B cell (primary cell): ENCODE measurements at places on chromosomes 11 and 22. TPM values are rescaled to one million over a fixed set of nuclear protein-coding genes. Genes with fewer than 3 reads are reported as not detected.
A peak's percentile ranks its signal among the peaks of the same experiment; 100 is the strongest.

KCNK4 gene
- total RNA-seq = 0.32 and 0.39 TPM in 2 replicates

CREB3L1 gene
- total RNA-seq = not detected in 2 replicates

TSGA10IP gene
- total RNA-seq = not detected in 2 replicates

DNA sequence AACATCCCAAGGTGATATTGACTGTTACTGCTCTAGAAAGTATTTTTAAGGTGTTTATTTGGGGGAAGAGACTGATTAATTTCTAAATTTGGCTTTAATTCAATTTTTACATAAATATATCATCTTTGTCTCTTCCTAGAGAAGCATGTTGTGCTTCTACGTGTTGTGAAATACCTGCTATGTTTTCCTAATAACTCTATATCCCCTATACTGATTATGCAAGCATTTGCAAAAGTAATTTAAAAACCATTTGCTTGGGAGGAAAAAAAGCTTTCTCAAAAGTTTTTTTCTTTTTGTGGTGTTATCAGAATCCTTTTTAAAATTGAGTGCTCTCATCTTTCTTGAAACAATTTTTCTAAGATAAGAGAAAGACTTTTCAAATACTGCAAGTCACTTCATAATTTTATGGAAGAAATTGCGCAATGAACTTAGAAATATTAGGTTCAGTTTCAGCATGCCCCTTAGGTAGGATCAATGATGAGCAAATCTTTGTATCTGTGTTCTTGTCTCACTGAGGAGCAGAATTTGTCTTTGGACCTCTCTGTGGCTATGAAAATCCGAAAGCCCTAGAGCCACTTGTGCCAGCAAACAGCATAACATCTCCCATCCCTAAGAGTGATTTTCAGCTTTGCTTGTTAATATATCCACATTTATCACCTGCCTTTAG lies 7.4 kb upstream of the BLID start:
- no peak for DNase-seq

XKR3 gene
- 0.17 TPM in 1 of 2 replicates, not detected in the other for total RNA-seq

- DNase-seq = no peak
Observed at GRCh38 chr11:20760811-20761210, 91.4 kb downstream of the NELL1 start.

ATG13 gene
- total RNA-seq = 88.8 and 92.8 TPM in 2 replicates

DNA sequence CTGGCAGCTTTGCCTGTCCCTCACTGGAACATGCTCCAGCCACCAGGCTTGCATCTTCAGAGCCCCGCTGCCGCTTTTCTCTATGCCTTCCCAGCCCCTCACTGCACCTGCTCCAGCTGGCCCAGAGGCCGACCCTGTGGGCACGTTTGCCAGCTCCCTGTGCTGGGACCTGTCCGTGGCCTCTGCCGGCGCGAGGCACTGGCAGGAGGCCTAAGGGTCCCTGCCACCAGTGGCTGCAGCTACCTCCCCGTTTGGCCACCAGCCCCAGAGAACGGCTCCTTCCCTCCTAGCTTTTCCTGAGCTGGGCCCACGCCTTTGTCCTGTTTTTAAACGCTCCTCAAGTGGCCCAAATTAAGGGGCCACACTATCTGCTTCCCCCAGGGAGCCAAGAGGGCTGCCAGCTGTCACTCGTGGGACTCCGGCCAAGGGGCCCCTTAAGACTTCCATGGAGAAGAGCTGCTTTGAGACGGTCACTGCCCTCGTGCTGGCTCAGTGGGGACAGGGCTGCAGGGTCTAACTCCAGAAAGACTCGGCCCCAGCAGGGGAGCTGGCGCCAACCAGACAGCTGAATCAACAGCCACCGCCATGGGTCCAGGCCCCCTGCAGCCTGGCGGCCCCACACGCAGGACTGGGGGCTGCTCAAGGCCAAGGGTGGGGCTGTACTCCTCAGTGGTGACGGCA lies 24.6 kb upstream of the WNT7B start:
- DNase-seq = no peak

TRIM48 gene
- total RNA-seq = not detected in 2 replicates

DNA sequence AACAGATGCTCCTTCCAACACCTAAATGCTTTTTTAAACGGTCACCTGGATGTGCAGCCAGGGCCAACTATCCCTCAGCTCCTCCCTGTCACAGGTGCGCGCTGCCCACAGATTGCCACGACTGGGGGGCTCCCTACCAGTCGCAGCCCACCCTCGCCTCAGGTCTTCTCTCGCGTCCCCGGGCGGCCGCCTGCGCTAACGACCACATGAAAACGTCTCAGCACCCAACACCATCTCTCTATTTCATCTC lies 469 bp downstream of the ZBED5 start:
- no peak for DNase-seq

PRRG4 gene
- 0.07 TPM in 1 of 2 replicates, not detected in the other for total RNA-seq

GRCh38 chr22:49157529-49158339 lies 669.9 kb downstream of the BRD1 start:
- no peak for DNase-seq

DNA sequence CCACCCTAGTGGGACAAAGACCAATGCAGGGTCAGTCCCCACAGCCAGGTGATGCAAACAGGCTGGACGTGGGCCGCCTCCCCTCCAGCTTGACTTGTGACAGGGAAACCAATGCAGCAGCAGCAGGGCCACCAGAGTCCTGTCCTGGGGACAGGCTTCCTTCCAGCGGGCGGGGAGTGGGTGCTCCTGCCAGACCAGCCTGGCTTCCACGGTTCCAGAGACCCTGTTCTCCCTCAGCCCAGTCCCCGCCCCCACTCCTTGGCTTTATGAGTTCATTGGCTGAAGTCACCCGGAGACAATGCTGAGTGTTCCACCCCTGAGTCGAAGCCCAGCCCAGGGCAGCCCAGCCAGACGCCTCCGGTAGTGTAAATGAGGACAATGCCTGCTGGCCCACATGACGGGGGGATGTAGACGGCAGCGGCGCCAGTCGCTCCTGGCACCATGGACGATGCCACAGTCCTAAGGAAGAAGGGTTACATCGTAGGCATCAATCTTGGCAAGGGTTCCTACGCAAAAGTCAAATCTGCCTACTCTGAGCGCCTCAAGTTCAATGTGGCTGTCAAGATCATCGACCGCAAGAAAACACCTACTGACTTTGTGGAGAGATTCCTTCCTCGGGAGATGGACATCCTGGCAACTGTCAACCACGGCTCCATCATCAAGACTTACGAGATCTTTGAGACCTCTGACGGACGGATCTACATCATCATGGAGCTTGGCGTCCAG lies at the start of gene TSSK2:
Gene TSSK2 (plus strand): TSS at position 350 of the 726 bp plus-strand sequence. CDS start 92 bp downstream, at position 442.
- DNase-seq = no peak

DNA sequence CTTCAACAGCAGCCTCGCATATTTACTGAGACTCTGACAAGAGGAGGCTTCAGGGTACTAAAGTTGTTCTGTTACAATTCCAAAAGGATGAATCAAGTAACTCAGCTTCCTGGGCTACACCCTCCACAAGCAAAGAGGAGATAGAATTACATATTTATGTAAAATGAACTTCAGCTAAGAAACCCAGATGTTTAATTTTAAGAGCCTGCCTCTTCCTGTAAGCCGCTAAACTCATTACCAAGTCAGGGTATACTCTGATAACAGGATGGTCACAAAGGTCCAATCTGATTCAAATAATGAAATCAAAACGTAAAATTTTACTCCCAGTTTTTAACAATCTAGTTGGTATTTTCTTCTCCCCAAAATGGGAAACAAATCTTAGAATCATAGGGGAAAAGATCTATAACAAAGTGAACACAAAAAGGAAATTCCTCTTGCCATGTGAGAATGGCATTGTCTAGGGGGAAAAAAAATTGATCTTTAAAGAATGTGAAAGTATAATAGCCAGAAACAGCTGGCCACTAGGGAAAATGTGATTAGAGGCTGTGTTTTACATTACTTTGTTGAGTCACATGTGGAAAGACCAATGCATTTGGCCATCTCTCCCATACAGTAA lies 30.9 kb downstream of the CHEK2 start:
- no peak for DNase-seq

PIK3IP1 gene
- total RNA-seq = 89.2 and 92.9 TPM in 2 replicates

- DNase-seq = no peak
Observed at GRCh38 chr11:33402066-33402465, 144.9 kb downstream of the HIPK3 start.

- no peak for DNase-seq
Observed at GRCh38 chr11:91860661-91861060, 364.0 kb upstream of the FAT3 start.

DNA sequence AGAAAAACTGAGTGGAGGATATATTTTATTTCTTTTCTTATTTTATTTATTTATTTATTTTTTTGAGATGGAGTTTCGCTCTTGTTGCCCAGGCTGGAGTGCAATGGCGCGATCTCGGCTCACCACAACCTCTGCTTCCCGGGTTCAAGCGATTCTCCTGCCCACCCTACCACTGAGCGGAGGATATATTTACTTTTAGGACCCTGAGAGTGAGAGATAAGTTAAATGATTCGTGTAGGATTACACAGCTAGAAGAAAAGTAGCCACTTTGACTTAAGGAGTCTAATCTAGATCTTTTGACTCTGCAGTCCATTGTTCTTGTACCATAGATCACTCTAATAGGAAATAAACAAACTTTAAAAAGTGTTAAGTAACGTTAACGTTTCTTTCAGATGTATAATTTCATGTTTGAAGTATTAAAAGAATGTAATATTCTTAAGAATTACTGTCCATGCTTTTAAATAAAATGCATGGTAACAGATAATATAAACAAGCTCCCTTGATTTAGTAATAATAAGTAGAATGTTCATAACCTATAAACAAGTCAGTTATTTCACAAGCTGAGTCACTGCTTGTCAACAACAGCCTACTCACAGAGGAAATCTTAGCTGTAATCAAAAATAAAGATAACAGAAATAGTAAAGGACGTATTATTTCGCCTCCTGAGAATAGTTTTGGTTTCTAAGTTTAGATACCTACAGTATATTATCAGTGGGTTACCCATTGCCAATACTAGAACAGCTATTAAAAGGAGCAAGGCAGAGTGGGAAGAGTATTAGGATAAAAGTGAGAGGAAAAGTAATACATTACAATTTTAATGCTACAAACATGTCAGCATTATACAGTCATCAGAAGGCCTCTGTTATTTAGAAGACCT lies 18.6 kb downstream of the USP47 start:
- no peak for DNase-seq

- no peak for DNase-seq
Observed at GRCh38 chr11:45657496-45658260, 7.7 kb downstream of the CHST1 start.

NAGA gene
- total RNA-seq = 20.2 and 21.0 TPM in 2 replicates

GRCh38 chr22:22076932-22077703 lies 94.5 kb upstream of the TOP3B start:
- no peak for DNase-seq

CEND1 gene
- total RNA-seq = 0.39 and 0.49 TPM in 2 replicates

GRCh38 chr11:110710628-110711381 lies 1.4 kb downstream of the ARHGAP20 start:
- DNase-seq = peak; percentile 48

MUC2 gene
- not detected in 2 replicates for total RNA-seq

- no peak for DNase-seq
Observed at GRCh38 chr11:11980841-11981308, 27.6 kb downstream of the DKK3 start.

OR8D2 gene
- not detected in 2 replicates for total RNA-seq

DNA sequence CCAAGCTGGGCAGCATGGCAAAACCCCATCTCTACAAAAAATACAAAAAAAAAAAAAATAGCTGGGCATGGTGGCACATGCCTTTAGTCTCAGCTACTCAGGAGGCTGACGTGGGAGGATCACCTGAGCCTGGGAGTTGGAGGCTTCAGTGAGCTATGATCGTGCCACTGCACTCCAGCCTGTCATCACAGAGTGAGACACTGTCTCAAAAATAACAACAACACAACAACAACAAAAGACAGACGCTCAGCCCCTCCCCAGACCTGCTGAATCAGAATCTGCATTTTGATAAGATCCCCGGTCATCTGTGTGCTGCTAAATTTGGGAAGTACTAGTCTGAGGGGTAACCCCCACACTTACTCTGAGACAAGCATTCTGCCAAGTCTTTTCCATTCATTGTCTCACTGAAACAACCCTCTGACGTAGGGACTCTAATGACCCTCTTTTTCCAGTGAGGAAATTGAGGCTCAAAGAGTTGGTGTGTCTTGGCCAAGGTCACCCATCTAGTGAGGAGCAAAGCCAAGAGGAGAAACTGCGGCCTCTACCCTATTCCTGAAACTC lies 7.5 kb downstream of the NEFH start:
- no peak for DNase-seq

C1QTNF4 gene
- total RNA-seq = not detected in 2 replicates

SCUBE2 gene
- total RNA-seq = not detected in 2 replicates

DNA sequence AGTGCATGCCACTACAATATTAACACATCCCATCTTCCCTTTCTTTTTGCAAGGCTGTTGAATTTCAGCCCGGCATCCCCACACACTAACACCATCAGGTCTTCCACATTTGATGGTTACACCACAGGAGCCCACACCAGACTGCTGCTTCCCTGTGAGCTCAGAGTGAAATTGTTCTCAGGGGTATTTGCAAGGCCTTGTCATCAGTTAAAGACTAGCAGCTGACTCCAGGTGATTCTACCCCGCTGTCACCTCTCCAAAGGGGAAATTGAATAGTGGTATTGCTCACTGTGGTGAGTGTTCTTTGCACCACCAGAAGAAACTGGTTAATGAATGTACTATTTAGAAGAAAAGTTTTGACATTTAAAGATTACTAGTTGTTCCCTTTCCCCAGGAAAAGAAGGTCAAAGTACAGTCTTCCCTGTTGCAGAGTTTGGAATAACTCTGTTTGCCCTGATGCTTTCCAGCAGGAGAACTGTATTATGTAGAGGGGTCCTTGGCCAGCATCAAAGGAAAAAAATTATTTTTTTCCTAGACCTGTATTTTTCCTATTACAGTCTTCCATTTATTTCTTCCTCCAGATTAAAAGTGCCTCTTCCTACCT lies 41.9 kb downstream of the BID start:
- DNase-seq = no peak

OR5P2 gene
- total RNA-seq = not detected in 2 replicates

CADM1 gene
- 0.49 and 2.5 TPM in 2 replicates for total RNA-seq

GRCh38 chr11:696955-697491 lies 1.4 kb downstream of the TMEM80 start:
- DNase-seq = peak; percentile 74

DNA sequence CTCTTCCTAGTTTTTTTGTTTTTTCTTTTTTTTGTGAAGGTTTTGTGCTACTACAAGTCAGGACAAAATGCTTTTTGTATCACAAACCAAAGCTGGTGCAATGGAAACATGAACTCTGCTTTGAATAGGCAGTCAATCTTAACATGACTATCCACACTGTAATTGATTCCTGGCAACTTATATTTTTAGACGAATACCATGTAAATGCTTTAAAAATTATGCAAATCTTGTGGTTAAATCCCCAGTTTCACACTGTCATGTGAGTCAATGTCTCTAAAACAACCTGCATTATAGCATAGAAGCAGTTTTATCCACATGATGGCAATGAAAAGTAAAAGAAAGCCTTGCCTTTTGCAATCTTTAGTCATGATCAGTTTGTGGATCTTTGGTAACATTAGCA lies 8.9 kb downstream of the TRPC6 start:
- no peak for DNase-seq

SRSF8 gene
- total RNA-seq = 64.2 and 69.5 TPM in 2 replicates

MMP12 gene
- not detected in 2 replicates for total RNA-seq
